SIG-M5 (cell line): ENCODE measurements at places on chromosomes 3 and 15.

DNA sequence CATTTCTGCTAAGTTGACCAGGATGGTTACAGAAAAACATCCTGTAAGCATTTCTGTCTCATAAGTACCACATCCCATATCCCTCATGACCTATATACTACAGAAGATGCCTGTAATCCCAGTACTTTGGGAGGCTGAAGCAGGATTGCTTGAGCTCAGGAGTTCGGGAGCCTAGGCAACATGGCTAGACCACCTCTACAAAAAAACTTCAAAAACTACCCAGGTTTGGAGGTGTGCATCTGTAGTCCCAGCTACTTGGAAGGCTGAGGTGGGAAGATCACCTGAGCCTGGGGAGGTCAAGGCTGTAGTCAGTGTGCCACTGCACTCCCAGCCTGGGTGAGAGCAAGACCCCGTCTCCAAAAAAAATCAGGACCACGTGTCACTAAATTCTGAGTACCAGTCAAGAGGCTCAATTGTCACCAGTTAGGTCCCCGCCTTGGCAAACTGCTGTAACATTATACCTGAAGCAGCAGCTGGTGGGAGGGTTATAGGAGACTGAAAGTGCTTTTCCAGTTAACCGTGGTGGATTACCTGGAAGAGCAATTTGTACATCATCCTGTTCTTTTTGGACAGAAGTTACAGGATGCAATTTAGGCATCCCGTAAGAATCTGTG, 6.2 kb downstream of the RPL32 start:
- DNase-seq, result no peak

DNA sequence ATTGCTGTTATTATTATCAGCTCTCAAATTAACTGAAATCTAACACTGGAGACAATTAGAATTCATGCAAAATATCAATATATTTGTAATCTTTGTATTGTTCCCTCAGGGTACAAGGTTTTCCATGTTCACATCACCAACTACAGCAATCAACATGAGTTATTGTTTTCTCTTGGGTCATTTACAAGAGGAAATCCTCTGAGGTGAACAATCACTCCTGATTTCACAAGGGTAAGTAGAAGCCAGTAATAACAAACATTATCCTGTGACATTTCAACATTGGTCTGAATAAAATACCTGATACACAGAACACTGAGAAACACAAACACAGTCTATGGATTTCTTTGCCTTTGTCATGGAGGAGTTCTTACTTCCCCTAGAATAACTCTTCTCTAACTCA, 174.0 kb downstream of the SUCNR1 start:
- no peak for DNase-seq

DNA sequence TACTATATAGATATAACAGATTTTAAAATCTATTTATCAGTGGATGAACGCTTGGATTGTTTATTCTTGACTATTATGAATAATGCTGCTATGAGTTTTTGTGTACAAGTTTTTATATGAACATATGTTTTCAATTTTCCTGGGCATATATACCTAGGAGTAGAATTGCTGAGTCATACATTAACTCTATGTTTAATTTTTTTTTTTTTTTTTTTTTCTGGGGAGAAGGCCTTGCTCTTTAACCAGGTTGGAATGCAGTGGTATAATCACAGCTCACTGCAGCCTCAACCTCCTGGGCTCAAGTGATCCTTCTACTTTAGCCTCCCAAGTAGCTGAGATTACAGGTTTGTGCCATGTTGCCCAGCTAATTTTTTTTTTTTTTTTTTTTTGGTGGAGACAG, 9.1 kb downstream of the CIDEC start:
- DNase-seq, result no peak

DNA sequence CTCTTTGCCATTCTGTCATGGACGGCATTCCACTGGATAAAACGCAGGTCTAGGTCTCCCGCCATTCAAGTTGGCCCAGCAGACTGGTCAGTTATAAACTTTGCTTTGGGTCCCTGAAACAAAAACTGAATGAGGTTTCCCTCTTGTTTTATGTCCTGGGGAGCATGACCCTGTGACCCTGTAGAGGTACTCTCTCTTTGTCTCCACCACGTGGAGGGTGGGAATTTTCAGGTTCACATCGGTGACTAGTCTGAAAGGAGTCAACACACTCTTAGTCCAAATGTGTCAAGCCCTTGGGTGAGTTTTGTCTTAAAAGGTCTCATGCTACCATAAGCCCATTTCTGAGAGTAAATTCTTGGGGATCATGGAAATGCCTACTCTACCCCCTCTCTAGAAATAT, 139.9 kb downstream of the PLCH1 start:
- DNase-seq, result no peak

- DNase-seq, result no peak
Measured at GRCh38 chr15:77181305-77182074, 110.6 kb upstream of the TSPAN3 start.

DNA sequence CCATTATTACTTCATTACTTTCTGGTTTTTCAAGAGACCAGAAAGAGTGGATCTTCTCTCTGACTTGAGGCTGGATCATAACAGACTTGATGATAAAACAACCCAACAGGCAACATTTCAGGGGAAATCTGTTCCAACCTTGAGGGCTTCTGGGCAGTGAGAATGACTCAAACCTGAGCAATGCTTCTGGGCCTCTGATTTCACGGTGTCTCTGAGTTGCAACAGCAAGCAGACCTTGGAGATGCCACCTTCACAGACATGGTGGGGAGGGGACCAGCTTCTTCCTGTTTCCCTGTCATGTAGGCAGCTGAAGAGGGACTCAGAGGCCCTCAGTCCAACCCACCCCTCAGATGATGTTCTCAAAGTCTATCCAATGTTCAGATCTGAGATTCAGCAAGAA, 104.0 kb downstream of the ABHD5 start:
- DNase-seq, result no peak

DNA sequence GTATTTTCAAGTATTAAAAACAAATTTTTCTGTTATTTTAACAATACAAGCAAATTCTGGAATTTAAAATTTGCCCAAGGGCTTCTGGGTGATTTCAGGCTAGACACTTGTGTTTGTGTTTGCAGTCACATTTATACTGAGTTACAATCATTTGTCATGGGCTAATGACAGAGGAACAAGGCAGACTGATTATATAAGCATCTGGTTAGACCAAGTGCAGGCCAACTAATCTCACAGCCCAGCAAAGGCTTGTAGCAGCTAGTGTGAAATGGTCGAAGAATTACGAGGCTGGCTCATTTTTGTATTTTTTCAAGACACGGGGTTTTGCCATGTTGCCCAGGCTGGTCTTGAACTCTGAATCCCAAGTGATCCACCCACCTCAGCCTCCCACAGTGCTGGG, 52.1 kb downstream of the CMTM8 start:
- DNase-seq, result no peak

- no peak for DNase-seq
Measured at GRCh38 chr3:72171946-72172345, 387.0 kb upstream of the PROK2 start.

DNA sequence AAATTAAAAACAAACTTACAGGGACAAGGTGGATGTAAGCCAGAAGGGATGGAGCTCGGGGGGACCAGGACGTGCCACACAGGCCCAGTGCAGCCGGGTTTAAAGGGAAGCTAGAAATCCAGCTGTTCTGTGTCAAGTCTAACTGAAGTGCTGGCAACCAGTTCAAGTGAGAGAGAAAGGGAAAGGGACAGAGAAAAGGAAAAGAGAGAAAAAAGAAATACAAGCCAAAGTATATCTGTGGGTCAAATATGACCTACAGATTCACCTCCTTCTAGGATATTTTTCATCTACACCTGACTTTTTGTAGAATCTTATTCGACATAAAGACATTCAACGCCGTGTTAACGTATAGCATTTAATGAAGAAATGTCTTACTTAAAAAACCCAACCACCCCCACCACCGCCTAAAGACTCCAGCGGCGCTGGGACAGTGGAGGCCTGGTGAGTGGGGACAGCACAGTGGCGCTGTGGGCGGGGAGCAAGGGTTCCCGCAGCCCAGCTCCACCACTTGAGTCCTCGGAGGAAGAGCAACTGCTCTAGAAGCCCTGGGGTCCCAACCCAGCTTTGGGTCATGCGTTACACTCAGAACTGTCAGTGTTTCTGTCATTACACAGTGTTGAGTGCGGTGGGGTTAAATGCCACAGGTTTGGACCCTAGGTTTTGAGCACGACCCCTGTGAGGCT, 62.3 kb downstream of the CHSY1 start:
- DNase-seq, result no peak

GRCh38 chr15:92651877-92652575, 3.5 kb downstream of the FAM174B start:
- no peak for DNase-seq

- no peak for DNase-seq
Measured at GRCh38 chr3:39937874-39938273, 128.5 kb downstream of the MYRIP start.
